K562 (cell line): ENCODE measurements at places on chromosomes 11 and 22. TPM values are rescaled to one million over a fixed set of nuclear protein-coding genes. Genes with fewer than 3 reads are reported as not detected.

FAM180B gene
- total RNA-seq = not detected in 2 replicates

TSG101 gene
- total RNA-seq = 43.5 and 46.7 TPM in 2 replicates

MS4A12 gene
- total RNA-seq = not detected in 2 replicates

- H3K4me1 ChIP-seq = peaks cover 8% of the 10 kb centered on the region; the same call in 1 of the 3 replicates
- H3K4me3 ChIP-seq = no peak overlapping the region
- DNase-seq = no peak
- H3K27me3 ChIP-seq = no peaks in the 10 kb centered on the region
- H3K27ac ChIP-seq = no peak overlapping the region
Observed at GRCh38 chr22:36220451-36220921, 18.8 kb downstream of the APOL2 start.

IRF7 gene
- 6.5 and 7.6 TPM in 2 replicates for total RNA-seq

SYCE3 gene
- not detected in 2 replicates for total RNA-seq

GRCh38 chr11:96273507-96273906 is 69.5 kb downstream of the MAML2 start:
- H3K4me1 ChIP-seq = peaks cover 20% of the 10 kb centered on the region
- no peak overlapping the region for H3K4me3 ChIP-seq
- DNase-seq = no peak
- H3K27ac ChIP-seq = no peak overlapping the region

DNA sequence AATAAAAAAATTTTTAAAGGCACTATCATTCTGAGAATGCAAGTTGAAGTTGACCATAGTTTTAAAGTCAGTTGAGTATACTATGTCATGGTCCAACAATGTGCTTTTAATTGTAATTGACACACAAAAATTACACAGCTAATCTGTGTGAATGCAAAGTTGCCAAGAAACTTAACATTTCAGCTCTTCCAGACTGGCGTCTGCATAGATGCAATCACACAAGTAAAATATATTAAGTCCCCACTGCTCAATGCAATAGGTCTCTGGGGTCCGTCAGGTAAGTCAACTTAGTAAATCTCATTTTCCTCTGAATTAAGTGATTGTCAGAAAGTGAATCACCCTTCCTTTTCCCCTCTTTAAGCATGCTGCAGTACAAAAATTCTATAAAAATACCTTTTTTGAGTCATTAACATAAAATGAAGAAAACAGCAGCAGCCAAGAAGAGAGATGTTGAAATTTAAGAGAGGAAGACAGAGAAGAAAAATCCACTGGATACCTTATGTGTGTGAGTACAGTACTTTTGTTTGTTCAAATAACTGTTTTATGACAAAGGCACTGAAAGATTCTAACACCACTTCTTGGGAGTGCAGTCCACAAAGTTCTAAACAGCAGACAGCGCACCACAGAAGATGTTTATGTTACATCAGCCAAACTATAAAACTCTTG is 5.1 kb downstream of the FZD4 start:
- DNase-seq = no peak
- peaks cover 39% of the 10 kb centered on the region; the same call in 2 of the 3 replicates for H3K36me3 ChIP-seq
- H3K4me1 ChIP-seq = peaks cover 12% of the 10 kb centered on the region

DNA sequence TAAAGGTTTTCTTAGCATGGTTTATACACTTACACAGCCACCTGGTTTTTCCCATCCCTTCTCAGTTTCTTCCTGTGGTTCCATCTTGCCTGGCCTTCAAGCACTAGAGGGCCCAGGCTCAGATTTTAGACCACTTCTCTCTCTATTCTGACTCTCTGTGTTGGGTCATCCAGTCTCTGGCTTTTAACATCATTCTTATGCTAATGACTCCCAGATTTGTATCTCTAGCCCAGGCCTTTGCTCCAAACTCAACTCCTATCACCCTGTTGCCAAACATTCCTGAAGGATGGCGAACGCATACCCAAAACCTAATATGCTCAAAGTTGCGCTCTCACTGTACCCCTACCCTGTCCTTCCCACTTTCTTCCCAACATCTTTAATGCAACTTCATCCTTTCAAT is 135.1 kb downstream of the SPATA19 start:
- no peak overlapping the region for H3K4me3 ChIP-seq
- no peaks in the 10 kb centered on the region for H3K4me1 ChIP-seq
- DNase-seq = no peak
- no peak overlapping the region for H3K27ac ChIP-seq

PATE2 gene
- total RNA-seq = not detected in 2 replicates

DNA sequence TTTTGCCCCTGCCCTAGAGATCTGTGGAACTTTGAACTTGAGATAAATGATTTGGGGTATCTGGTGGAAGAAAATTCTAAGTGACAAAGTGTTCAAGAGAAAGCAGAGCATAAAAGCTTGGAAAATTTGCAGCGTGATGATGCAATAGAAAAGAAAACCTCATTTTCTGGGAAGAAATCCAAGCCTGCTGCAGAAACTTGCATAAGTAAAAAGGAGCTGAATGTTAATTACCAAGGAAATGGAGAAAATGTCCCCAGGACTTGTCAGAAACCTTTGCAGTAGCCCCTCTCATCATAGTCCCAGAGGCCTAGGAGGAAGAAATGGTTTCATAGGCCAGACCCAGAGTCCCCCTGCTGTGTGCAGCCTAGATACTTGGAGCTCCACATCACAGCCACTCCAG is 686.9 kb downstream of the FAM181B start:
- H3K4me3 ChIP-seq = no peak overlapping the region
- H3K36me3 ChIP-seq = no peaks in the 10 kb centered on the region
- H3K27ac ChIP-seq = no peak overlapping the region
- no peak for DNase-seq
- no peaks in the 10 kb centered on the region for H3K27me3 ChIP-seq

DNA sequence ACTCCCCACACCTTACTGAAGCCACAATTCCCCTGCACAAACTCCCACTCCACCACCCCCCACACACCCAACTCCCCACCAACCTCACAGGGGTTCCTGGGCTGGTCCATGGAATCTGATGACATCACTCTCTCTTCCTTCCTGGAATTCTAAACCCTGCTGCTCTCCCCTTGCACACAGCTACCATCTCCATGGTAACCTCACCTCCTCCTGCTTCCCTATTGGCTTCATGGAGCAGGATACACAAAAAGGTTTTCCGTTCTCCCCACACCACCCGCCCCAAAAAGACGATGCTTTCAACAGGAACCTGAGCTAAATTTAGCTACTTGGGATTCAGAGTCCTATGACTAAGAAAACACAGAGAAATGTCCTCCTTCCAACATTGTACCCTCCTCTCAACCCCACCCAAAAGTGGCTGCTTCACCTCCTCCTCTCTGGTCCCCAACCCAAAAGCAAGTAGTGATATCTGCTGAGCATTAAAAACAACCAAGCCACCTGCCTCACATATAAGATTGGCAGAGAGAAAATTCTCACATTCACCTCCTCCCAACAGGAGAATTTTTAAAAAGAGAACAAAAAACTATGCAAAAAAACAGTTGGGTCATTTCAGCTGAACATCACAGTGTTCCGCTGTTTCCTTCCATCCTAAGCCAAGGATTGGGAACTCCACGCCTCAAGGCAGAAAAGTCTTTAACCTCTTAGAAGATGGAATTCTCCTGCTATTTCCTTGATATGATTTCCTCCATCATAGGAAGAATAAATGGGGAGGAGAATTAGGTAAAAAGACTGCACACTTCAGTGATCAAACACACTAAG is 66.9 kb downstream of the RBFOX2 start:
- H3K36me3 ChIP-seq = no peaks in the 10 kb centered on the region
- H3K27ac ChIP-seq = no peak overlapping the region
- DNase-seq = no peak
- no peaks in the 10 kb centered on the region for H3K4me1 ChIP-seq

- H3K27ac ChIP-seq = peak within 1 kb of the TSS; percentile 89
- H3K4me3 ChIP-seq = peak within 1 kb of the TSS; percentile 69
- no peaks in the 10 kb centered on the region; the same call in 2 of the 3 replicates for H3K36me3 ChIP-seq
- H3K27me3 ChIP-seq = no peaks in the 10 kb centered on the region
- peaks cover 23% of the 10 kb centered on the region for H3K4me1 ChIP-seq
- DNase-seq = no peak
Observed at GRCh38 chr11:78417175-78417887, at the start of gene GAB2. GAB2 (minus strand) TSS chr11:78417820; CDS start chr11:78417720, 100 bp downstream.

DNA sequence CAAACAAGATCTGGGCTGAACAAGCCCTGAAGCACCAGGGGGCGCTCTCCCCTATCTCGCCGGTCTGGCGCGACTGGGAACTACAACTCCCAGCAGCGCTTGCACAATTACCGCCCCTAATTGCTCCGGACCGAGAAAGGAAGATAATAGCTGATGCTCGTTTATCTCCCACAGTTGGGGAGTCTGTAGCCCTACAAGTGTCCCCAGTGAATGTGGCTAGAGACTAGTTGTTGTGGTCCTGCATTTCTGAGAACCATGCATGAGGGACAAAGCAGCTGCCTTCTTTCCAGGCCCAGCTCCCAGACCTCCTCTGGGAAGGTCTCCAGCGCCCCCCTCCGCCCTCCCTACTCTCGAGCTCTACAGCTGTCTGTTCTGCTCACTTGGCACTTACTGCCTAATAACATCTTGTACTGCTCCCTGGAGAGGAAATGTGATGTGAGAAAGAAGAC is 34.4 kb downstream of the NRXN2 start:
- peaks cover 62% of the 10 kb centered on the region for H3K27me3 ChIP-seq
- H3K36me3 ChIP-seq = no peaks in the 10 kb centered on the region
- peaks cover 6% of the 10 kb centered on the region for H3K4me1 ChIP-seq
- H3K4me3 ChIP-seq = peak overlapping the region; percentile 35

SAA2 gene
- total RNA-seq = 4.6 and 6.0 TPM in 2 replicates

- no peak for DNase-seq
- H3K36me3 ChIP-seq = no peaks in the 10 kb centered on the region
- no peak overlapping the region for H3K27ac ChIP-seq
- no peak overlapping the region for H3K4me3 ChIP-seq
- no peaks in the 10 kb centered on the region for H3K27me3 ChIP-seq
Observed at GRCh38 chr11:132254906-132255305, 884.5 kb downstream of the NTM start.

DNA sequence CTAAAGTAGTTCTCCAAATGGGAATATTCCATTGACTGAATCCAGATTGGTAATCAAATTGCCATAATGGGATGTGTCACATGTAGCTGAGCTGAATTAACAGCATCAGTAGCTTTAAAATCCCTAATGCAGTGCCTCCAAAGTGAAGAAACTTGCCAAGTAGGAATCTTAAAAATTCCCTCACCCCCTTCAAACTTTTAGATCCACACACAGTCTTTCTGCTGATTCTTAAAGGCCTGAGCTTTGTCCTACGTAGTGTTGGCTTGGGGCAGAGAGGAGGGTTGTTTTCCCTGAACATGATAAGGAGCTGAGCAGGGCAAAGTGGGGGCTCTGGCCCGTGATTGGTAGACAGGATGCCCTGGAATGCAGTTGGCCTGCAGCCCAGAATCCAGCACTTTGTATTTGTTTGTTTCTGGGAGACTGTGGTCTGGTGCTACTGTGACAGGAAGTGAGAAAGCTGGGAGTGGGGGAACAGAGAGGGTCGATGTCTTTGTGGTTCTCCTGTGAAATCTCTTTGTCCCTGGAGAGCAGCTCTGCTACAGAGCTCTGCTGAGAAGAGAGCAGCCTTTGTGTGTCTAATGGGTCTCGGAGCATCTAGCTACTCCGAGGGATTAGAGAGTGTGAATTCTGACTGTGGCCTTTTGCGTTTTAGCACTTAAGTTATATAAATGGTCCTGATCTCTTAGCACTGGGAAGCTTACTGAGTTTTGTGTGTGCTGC is 16.9 kb downstream of the CTNND1 start:
- DNase-seq = peak; percentile 71
- H3K27me3 ChIP-seq = no peaks in the 10 kb centered on the region
- no peak overlapping the region for H3K4me3 ChIP-seq

DNA sequence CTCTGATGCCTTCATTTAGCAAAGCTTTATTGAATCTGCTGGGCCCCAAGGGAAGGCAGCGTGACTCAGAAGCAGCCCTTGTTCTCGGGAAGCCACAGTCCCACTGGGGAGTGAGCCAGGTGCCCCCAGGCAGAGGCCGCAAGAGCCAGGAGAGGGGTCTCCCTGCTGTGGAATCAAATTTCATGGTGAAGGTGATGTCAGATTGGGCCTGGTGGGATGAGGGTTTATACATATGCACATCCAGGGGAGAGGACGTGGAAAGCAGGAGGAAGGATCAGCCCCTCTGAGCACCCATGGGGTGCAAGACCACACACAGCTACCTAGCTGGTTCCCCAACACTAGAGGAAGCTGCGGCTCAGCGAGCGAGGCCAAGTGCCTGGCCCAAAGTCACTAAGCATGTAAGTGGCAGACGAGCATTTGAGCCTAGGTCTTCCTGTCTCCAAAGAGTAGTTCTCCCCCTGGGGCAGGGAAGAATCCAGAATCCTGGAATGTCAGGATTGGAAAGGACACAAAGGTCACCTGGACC is 2.0 kb downstream of the SYNGR1 start:
- DNase-seq = no peak
- H3K27ac ChIP-seq = no peak overlapping the region
- peaks cover 40% of the 10 kb centered on the region for H3K4me1 ChIP-seq
- no peak overlapping the region for H3K4me3 ChIP-seq

GRCh38 chr22:49404020-49404419 is 423.7 kb downstream of the BRD1 start:
- H3K27me3 ChIP-seq = peaks cover 60% of the 10 kb centered on the region
- H3K4me3 ChIP-seq = no peak overlapping the region
- H3K4me1 ChIP-seq = no peaks in the 10 kb centered on the region

GRCh38 chr11:106321601-106322000 is 244.1 kb downstream of the AASDHPPT start:
- no peak overlapping the region for H3K4me3 ChIP-seq
- no peaks in the 10 kb centered on the region for H3K4me1 ChIP-seq
- no peaks in the 10 kb centered on the region for H3K36me3 ChIP-seq
- no peak for DNase-seq
- no peak overlapping the region for H3K27ac ChIP-seq
- no peaks in the 10 kb centered on the region for H3K27me3 ChIP-seq

MAP6 gene
- 0.07 TPM in 1 of 2 replicates, not detected in the other for total RNA-seq

PACSIN2 gene
- total RNA-seq = 39.1 and 45.1 TPM in 2 replicates

KREMEN1 gene
- total RNA-seq = 8.8 and 11.5 TPM in 2 replicates

IGSF9B gene
- 0.04 and 0.09 TPM in 2 replicates for total RNA-seq

GRCh38 chr11:126317756-126318573 is 14.1 kb downstream of the DCPS start:
- H3K36me3 ChIP-seq = no peaks in the 10 kb centered on the region
- H3K27me3 ChIP-seq = no peaks in the 10 kb centered on the region
- H3K4me3 ChIP-seq = no peak overlapping the region
- no peaks in the 10 kb centered on the region; the same call in 1 of the 3 replicates for H3K4me1 ChIP-seq

DNA sequence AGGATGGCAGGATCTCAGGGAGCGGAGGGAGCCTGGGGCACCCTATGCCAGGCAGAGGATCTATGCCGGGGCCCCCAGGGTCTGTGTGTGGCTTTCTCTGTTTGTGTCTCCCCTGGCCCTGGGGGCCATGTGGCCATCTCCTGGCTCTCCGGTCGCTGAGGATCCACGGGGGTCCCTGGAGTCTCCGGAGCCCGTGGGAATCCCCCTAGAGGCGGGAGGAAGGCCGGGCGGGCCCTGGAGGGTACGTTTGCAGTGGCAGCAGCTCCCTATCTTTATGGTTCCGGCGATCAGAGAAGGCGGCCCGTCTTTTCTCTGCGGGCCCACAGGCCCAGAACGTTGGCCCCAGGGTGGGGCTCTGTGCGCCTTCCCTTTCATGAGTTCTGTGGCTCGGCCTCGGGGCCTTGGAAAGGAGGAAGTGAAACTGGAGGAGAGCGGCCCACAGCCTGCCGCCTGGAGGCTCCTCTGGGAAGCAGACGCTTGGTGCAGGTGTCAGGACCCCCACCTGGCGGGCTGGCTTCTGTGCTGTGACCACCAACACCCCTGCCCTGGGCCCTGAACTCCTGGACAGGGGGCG is 82.1 kb downstream of the KCNQ1 start:
- no peaks in the 10 kb centered on the region for H3K36me3 ChIP-seq
- peaks cover 14% of the 10 kb centered on the region; the same call in 2 of the 3 replicates for H3K27me3 ChIP-seq
- no peak overlapping the region for H3K4me3 ChIP-seq
- H3K4me1 ChIP-seq = peaks cover 54% of the 10 kb centered on the region
